HS-27A (cell line): ENCODE measurements at places on chromosomes 4 and X.

DNA sequence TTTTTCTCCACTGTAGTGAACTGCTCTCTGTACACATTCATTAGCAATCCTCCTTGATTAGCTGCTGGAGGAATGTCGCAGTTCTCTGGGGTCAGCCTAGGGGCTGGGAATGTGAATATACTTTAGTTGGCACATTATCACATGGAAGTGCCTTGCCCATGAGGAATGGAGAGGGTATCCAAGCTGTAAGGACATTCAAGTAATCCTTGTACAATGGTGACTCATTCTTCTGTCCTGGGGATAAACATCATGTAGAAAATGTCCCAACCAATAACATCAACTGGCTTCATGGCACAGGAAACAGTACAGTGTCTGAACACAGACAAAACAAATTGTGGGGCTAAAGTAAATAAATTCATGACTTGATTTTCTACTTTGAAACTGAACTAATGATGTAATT is 147.1 kb downstream of the GLRA2 start:
- no peak for DNase-seq

DNA sequence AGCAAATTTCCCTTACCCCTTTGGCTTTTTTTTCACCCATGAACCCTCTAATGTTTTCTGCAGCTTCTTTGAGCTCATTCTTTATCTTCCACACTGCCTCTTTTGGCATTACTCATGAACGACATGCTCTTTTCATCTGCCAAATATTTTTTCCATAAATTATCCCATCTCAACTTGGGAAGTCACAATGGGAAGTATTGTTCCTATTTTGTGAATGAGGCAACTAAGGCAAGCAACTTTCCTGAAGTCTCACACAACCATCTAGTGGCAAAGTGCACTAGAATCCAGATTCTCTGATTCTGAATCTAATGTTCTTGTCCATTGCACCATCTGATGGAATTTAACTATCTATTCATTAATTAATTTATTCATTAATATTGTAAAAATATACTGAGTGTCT is 625 bp downstream of the RTL9 start:
- no peak for DNase-seq

DNA sequence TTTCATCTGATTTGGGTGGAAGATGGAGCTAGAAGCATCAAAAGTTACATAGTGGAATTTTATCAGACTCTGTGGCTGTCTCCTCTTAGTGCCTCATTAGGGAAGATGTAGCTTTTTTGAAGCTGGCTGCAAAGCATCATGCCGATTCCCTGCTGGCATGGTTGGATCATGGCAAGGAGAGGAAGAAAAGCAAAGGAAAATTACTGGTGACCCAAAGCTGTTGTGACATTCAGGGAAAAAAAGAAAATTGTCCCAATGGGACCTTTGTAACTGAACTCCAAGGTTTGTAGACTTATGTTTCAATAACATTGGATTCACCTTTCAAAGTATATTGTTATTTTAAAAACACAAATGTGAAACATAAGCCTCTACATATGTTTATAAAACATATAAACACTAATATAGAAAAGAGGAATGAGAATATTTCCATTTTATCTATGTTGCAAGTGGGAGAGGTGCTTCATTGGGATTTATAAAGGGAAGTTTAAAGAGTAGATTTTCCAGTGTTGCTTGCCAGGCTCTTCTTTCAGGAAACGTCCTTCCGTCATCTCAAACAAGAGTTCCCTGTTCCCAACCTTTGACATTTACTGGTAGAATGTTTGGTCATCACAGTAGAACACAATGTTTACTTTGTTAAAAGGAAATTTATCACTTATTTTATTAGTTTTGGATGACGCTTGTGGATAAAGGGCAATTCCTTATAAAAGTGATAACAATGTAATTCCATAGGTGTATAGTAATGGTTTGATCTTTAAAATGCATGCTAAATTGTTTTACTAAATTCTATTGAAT is 190.1 kb upstream of the GPRIN3 start:
- no peak for DNase-seq

DNA sequence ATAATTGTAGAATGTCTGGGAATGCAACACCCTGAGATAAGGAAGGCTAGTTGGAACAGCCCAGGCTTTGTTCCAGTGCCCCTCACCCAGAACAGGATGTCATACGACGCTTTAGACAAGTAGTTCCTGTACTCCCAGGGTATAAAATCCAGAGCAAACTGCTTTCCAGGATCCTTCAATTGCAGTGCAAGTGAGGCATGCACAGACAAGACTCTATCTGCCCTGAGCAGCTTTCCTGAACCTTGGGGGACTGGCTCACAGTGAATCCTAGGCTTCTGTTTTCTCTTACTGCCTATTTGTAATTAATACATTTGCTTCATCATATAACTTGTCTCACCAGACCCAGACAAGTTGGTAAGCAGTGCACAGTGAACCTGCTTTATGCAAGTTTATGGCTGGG is 48.4 kb upstream of the IL9R start:
- no peak for DNase-seq

DNA sequence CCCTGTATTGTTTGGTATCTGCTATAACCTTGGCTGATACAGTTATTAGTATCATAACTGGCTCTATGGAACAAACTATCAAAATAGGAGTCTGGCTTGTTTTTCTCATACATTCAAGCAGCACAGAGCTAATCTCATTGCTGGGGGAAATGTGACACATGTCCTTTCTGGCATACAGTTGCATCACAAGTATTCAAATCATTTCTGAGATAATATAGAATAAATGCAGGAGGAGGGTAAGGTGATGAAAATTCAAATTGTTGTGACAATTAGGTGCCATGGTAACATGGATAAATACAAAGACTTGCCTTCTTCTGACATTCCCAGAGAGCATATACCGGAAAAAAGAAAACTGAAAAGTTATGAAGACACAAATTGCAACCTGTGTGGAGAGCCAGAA is 2706.8 kb downstream of the ARAP2 start:
- DNase-seq, result no peak

GRCh38 chr4:47239649-47240048 is 208.3 kb downstream of the GABRB1 start:
- DNase-seq, result no peak

DNA sequence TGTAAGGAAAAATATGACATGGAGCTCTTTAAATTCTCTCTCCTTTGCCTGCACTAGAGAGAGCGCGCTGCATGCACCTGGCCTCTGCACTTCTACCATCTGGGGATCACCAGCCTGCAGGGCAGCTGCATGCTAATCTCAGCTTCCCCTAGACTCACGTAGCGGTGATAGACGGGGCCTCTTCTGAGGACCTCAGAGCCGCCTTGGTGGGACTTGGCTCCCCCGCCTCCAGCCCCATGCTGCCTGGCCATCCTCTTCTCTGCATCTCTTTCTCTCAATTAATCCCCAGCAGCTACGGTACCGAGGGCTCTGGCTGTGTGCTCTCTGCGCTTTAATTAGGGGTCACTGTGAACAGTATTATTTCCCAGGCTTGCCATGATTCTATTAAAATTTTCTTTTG is 52.8 kb upstream of the PSAPL1 start:
- no peak for DNase-seq

DNA sequence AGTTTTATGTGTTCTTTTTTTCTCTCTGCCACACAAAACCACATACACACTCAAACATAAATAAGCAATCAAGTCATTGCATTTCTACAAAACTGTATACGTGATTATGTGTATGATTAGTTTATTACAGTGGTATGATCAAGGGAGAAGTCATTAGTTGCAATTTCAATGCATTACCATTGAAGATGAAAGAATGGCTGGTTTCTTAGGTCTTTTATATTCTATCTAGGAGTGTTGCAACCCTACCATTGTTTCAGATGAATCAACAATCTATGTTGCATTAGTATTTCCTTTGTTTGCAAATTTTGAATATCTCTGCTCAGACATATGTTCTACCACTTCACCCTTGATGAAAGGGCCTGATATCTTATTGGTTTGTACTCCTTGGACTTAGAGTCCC is 6.8 kb downstream of the ANXA3 start:
- no peak for DNase-seq

DNA sequence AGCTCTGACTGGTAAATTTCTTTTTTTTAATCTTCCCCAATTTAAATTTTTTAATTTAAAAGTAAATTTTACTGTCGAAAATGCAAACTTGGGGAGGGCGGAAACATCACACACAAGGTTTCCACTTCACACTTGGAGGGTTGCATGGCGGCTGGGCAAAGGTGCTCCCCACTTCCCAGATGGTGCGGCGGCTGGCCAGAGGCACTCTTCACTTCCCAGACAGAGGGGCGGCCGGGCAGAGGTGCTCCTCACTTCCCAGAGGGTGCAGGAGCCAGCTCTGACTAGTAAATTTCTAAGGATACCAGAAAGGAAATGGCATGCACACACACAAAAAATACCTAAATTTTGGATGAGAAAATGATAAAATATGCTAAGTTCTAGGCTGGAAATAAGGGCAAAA is 16.4 kb downstream of the C1QTNF7 start:
- no peak for DNase-seq

DNA sequence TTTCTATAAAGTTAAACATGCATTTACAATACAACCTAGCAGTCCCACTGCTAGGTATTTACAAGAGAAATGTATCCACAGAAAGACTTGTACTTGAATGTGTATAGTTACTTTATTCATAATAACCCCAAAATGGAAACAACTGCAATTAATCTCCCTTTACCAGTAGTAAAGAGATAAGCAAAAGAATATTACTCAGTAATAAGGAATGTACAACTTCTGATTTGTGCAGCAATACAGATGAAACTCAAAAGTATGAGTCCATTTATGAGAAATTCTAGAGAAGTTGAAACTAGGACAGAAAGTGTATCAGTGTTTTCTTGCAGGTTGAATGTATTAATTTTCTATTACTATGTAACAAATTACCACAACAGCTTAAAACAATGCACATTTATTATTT is 15.2 kb downstream of the USP53 start:
- DNase-seq, result no peak
